Bronchial epithelial cell (primary cell): ENCODE measurements at places on chromosomes 2 and 18. TPM values are rescaled to one million over a fixed set of nuclear protein-coding genes. Genes with fewer than 3 reads are reported as not detected.

The LIPG gene
- 9.5 and 11.5 TPM in 2 replicates for total RNA-seq

The RNU2-63P gene
- total RNA-seq = 26.9 TPM in 1 of 2 replicates, not detected in the other

GRCh38 chr2:42193722-42194187 is 24.6 kb downstream of the EML4 start:
- DNase-seq = no peak

The TRABD2A gene
- 0.64 and 1.3 TPM in 2 replicates for total RNA-seq

The LAMA1 gene
- total RNA-seq = 0.64 and 1.8 TPM in 2 replicates

DNA sequence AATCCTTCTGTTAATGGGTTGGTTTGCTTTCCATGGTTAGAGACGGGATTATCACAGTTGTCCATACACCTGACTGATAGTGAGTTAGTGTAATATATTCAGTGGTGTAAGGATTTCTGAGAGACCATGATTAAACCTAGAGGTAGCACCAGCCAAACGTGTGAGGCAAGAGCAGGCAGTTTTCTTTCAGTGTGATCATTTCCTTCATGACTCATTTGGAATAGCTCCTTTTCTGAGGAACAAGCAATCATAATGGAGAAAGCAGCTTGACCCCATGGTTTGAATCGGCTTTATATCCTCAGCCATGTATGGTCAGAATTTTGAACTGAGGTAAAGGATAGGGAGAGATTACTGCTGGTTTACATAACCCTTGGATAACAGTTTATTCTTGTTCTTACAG is 2.9 kb downstream of the MXD1 start:
- peak; percentile 93 for DNase-seq

The GRB14 gene
- 0.77 and 1.8 TPM in 2 replicates for total RNA-seq

DNA sequence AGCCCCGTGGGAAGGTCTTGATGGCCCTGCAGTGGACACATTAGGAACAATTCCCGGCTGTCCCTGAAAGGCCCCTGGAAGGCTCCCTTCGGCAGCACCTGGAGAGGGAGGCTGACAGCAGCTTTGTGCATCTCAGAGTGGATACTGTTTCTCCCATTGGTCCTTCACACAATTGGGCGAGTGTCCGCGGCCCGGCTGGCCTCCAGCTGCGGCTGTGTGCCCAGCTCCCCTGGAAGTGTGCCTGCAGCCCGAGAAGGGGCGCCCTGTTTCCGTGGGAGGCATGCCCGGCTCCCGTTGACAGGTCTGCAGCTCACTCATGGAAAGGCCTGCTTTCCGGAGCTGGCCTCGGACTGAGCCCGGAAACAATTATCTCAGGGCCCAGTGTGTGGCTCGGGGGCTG is 103.7 kb downstream of the LPIN1 start:
- no peak for DNase-seq

DNA sequence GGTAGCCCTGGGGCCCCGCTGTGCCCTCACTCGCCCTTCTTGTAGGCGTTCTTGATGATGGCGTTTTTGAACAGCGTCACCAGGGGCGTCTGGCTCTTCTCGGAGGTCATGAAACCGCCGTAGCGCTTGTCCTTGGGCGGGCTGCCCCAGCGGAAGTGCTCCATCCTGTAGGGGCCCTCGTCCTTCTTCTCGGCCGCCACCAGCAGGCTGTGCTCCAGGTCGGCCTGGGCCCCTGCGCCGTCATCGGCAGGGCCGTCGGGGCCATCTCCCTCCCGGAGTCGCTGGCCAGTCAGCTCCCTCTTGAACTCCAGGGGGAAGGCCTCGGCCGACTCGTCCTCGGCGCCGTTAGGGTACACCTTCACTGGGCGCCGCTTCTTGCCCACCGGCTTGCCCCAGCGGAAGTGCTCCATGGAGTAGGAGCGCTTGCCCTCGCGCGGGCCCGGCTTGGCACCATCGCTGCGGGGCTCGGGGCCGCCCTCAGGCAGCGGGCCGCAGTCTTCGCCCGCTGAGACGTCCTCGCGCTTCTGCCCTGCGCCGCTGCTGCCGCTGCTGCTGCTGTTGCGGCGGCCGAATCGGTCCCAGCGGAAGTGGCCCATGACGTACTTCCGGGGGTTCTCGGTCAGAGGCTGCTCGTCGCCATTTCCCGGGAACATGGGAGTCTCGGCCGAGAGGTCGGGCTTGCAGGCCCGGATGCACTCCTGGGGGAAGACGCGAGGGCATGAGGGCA is 7.2 kb downstream of the POMC start:
- DNase-seq = no peak

- DNase-seq = no peak
Measured at GRCh38 chr18:37539236-37539635, 26.4 kb downstream of the CELF4 start.
